ENCODE measurements at places on chromosomes 5 and 9.

- DNase-seq, result peak; percentile 66
Observed at GRCh38 chr5:78221964-78222451, 72.5 kb downstream of the AP3B1 start.

GRCh38 chr5:151024440-151025249 is 4.3 kb downstream of the GPX3 start:
- no peak for DNase-seq

DNA sequence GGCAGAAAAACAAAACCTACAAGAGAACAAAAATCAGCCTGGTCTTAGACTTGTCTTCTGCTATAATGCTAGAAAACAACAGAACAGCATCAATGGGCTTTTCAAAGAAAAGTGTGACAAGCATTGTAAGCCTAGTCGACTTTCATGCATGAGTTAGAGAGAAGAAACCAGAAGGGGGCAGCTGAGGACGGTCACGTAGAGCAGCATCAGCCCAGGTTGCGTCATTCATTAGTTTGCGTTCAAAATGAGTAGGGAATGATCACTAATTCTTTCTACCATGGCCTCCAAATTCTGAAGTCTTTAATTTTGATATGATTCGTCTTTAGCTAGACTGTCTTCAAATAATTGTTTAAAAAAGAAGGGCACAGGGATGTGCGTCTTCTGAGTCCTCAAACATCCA is 4.7 kb upstream of the ISCA1 start:
- no peak for DNase-seq

DNA sequence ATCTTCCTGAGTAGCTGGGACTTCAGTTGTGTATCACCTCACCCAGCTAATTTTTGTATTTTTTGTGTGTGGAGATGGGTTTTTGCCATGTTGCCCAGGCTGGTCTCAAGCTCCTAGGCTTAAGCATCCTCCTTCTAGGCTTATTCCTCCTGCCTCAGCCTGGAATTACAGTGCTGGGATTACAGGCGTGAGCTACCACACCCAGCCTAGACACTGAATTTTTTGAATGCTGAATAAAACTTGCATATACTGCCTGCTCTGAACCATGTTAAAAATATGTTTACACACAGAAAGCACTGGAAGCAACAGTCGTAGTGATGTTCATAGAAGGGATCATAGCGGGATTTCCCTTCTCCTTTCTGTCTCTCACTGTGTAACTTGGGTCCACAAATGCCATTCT is 121.3 kb upstream of the ICE1 start:
- DNase-seq, result no peak

DNA sequence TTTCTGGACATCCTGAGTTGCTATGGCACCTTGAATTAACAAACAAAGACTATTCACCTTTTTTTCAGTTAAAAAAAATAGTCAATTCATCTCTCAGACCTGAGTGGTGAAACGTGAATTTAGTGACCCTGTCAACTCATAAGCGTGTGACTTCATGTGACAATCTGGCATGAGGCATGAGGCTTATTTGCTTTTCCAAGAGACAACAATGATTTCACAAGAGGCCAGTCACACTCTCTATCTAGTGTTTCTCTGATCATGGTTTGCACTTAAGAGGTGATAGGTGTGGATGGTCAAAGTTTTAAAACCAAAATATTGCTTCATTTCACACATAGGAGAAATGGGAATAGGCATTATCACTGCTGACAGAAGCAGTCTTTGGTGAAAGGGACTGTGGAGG is 559.6 kb upstream of the ACO1 start:
- no peak for DNase-seq

DNA sequence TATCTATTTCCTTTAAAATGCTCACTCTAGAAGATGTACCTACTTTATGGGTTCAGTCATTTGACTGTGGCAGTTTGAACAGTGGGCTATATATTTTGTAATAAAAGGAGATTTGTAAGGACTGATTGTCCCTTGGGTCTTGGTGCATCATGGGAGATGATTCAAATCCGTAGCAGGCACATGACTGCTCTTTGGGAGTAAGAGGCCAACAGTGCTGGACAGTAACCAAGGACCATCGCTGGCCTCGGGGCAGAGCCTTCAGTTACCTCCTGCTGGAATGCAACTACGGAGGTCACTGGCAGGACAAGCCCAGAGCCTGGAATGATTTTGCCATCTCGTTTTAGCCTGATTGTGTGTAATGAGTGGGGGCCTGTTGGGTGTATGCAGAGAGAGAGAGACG is 7.0 kb upstream of the MAMDC2 start:
- no peak for DNase-seq

DNA sequence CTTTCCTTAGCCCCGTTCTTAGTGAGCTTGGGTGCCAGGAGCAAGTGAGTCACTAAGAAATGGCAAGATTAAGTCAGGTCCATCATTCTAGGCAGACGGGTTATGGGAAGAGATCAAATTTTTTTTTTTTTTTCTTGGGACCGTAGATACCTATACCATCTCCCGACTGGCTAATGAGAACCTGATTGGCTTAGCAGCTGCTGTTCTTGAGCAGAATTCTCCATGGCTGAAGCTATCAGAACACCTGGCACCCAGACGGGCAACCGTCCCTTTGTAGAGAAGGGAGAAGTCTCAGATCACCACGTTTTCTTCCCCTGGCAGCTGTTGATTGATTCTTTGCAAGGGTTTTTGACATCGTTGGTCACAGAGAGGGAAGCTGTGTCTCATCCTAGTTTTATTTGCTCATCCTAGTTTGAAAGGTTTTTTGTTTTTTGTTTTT is 78.6 kb downstream of the AOPEP start:
- no peak for DNase-seq

DNA sequence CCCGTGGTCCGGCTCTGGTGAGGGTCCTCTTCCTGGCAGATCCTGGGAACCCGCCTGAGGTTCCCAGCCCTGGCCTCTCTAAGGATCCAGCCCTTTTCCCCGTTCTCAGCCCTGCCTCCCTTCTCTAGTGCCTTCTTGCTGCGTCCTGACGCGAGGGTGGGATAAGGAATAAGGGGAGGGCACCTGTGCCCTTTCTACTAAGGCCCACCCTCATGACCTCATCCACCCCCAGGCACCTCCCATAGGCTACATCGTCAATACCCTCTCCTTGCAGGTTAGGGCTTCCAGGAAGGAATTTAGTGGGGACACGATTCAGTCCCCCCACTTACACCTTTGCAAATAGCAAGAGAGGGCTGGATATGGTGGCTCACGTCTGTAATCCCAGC is 10.7 kb upstream of the DIPK1B start:
- no peak for DNase-seq

DNA sequence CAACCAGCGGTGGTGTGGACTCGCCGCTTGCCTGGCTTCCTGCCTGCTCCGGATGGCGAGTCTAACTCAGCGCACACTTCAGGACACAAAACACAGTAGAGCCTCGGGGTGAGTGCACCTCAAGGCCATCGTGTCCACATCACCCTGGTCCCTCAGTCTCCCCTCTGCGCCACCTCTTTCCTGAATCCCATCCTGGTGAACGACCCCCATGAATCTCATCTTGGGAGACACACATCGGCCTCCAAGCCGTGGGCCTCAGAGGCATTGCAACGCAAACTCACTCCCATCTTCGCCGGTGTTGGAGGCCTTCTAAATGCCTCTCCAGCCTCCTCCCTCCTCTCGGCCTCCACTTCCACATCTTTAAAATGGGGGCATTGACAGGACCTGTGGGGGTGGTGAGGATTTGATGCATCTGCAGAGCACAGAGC is 124.3 kb downstream of the COL23A1 start:
- no peak for DNase-seq

GRCh38 chr5:37182667-37183066 is 66.5 kb downstream of the CPLANE1 start:
- DNase-seq, result no peak

- no peak for DNase-seq
Observed at GRCh38 chr9:128702949-128703615, 779 bp downstream of the PKN3 start.

- DNase-seq, result no peak
Observed at GRCh38 chr5:127367946-127368465, 77.4 kb downstream of the MEGF10 start.

- no peak for DNase-seq
Observed at GRCh38 chr5:9182899-9183695, 362.8 kb downstream of the SEMA5A start.

- DNase-seq, result no peak
Observed at GRCh38 chr5:68534131-68534940, 318.8 kb downstream of the PIK3R1 start.

DNA sequence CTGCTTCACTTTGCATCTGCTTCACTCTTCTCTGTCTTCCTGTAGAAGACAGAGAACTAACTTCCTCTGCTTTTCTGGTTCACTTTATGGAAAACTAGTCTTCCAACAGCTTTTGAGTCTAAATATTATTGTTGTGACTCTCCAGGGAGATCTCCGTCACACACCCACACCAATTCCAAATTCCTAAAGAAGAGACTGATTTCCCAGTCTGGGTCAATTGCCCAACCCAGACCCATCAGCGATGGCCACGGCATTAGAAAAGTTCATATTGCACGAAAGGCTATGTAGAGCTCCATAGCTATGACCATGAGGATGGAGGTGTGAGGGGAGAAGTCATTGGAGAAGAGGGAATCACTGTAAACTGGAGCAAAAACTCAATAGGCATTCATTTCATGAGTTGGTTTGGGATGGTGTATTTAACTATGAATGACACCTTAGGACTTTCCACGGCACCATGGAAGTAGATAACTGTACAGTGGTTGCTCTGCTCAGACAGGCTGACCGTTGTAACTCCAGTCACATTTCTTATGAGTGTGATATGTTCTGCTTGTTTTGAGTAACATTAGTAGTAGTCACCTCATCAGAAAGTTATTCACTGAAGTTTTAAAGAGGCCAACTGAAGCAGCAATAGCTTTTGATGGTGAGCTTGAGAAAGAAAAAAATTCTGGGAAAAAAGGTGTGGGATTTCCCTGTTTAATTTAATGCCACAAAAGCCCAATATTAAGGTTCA is 78.1 kb upstream of the MAMDC2 start:
- DNase-seq, result no peak

- no peak for DNase-seq
Observed at GRCh38 chr5:144201588-144201987, 30.9 kb downstream of the KCTD16 start.

- DNase-seq, result no peak
Observed at GRCh38 chr5:176727528-176727900, 80.2 kb downstream of the TSPAN17 start.

DNA sequence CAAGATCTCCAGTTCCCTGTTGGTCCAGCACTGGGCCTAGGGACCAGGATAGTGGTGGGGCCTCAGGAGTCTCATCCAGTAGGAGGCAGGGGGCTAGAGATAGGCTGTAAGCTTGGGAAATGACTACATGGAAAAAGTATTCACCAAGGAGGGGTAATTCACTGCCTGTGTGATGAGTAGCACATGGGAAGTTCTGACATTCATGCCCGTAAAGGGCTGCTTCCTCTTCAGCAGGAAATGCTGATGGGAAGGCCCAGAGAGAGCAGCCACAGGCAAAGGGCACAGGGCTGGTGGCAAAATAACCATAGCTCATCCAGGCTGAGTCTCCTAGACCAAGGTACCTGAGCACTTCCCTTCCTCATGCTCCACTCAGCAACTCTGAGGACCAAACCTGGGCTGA is 23.1 kb upstream of the FRRS1L start:
- DNase-seq, result no peak

DNA sequence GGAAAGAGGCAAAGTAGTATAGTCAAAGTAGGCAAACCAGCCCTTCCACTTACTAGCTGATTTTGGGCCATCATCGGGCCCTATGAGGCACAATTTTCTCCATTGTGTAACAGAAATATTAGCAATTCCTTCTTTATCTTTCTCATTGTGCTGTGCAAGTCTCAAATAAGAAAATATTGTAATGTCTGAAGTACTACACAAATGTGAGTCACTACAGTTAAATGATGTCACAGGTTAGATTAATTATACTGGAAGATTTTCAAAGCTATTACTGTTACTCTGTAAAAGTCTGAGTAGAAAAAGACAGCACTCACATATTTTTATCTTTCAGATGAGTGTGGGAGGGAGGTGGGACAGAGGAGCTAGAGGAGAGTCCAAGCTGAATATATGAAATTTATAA is 12.4 kb upstream of the TMC1 start:
- DNase-seq, result no peak

- DNase-seq, result no peak
Observed at GRCh38 chr5:73901455-73901854, 275.5 kb downstream of the ARHGEF28 start.

DNA sequence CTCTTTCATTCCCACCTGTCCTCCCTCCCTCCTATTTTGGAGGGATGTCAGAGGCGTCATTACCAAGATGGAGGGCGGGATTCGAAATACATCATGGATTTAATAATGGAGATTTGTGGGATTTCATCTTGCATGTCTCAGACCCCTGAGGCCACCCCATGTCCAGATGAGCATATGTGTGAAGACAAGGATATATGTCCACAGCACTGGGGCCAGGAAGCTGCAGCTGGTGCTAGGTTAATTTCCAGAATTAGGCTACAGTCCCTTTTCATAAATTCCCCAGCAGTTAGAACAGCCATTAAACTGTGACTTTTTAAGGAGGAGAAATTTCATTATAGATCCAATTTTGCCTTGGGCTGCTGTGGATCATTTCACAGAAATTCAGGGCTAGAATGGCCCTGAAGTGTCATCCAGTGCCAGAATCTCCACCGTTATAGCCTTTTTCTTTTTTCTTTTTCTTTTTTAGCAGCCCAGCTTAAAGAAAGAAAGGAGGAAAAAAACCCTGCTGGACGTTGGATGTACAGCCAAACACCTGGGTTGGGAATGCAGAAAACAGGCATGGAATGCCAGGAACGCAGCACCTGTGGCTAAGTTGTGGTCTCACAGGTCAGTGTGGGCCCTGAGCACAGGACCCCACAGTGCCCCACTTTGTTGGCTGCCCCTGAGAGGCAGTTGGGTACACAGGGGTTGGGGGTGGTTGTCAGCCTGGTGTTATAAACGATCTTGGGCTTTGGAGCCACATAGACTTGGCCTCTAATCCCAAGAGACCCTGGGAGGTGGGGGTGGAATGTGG is 50.2 kb upstream of the CXCL14 start:
- no peak for DNase-seq

GRCh38 chr5:1180841-1181271 is 20.5 kb upstream of the SLC6A19 start:
- DNase-seq, result no peak

- no peak for DNase-seq
Observed at GRCh38 chr9:21560281-21560745, 78.2 kb upstream of the IFNE start.

DNA sequence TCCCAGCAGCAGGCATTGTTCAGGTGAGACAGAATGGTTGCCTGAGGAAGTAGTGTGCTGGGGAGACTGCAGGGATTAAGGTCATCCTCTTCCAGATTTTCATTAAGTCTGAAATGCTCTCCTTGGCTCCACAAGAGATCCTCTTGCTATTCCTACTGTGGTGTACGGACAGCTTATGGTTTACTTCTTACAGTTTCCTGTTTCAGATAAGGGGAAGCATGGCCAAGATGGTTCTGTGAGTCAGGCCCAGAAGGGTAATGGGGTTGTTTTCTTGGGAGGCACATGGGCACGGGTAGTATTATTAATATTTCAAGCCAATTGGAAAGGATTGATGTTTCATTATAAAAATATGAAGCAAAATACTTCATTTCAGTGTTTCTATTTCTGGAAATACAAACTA is 42.9 kb downstream of the GLRX start:
- no peak for DNase-seq
